Neuronal stem cell (in vitro differentiated cells): ENCODE measurements at places on chromosomes 12 and 14.

DNA sequence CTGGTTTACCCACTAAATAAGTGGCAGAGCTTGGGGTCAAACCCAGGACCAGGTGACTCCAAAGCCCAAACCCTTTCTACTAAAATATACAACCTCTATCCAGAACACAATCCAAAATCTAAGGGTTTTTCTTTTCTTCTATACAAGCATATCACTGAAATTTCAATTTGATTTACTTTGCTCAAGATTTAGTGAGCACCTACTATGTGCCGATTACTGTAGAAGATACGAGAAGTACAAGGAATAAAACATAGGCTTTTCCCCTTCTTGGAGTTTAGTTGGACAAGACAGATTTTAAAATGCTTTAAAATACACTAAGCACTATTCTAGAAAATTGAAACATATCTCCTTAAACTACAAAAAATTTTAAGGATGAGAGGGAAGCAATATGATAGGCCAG lies 2.8 kb downstream of the L3HYPDH start:
- no peak for DNase-seq

DNA sequence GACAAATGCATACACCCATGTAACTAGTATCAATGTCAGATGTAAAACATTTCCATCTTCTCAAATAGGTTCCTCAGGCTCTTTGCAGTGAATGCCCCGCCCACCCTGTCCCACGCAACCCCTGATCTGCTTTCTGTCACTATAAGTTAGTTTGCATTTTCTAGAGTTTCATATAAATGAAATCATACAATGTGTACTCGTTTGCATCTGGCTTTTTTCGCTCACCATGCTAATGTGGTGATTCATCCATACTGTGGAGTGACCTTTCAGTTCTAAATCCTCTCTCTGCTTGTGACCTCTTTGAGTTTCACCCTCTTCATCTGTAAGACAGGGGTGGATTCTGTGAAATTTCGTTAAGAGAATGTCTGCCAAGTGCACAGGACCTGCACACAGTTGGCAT lies 30.6 kb upstream of the MSI1 start:
- no peak for DNase-seq

DNA sequence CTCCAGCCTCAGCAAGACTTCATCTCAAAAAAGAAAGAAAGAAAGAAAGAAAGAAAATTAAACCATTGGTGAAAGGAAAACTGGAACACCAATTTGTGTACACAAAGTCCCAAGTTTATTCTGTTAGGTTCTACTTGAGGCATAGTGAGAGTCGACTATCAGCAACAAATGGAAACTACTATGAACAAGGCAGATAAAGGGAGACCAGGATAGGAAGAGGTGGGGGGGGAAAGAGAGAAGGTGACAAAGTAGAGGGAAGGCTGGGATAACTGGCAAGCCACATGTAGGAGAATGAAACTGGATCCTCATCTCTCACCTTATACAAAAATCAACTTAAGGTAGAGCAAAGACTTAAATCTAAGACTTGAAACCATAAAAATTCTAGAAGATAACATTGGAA lies 25.6 kb downstream of the TFCP2 start:
- no peak for DNase-seq

DNA sequence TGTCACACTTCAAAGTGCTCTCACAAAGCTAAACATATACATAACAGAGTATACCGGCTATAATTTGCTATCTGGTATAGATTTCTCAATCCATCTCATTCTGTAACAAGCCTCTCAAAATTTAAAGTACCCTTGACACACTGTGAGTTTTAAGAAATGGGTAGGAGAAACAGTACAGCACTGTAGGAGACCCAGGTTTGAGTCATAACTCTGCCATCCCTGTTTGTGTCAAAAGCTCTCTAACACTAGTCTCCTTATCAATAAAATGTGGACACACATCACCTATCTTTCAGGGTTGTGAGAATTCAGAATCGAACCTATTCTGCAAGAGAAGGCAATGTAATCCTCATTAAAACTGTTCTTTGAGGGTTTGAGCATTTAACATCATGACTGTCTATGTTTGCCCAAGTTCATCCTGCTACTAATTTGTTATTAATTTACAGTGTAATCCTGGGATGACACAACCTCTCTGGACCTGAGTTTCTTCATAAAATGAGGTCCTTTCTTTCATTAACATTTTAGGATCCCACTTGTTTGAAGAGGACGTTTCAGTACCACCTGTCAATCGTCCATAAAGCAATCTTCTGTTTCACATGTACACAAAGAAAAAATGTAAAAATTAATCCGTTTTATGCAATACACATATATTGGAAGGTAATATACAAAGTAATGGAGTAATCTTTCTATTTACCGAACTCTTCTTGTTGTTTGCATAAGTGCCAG lies 12.1 kb downstream of the SPTSSA start:
- DNase-seq = no peak

- DNase-seq = no peak
Measured at GRCh38 chr12:112964915-112965314, 13.4 kb upstream of the OAS2 start.

GRCh38 chr12:52404951-52405350 lies 1.2 kb downstream of the KRT82 start:
- no peak for DNase-seq

- DNase-seq = peak; percentile 88
Measured at GRCh38 chr12:13851828-13852227, 129.6 kb downstream of the GRIN2B start.

DNA sequence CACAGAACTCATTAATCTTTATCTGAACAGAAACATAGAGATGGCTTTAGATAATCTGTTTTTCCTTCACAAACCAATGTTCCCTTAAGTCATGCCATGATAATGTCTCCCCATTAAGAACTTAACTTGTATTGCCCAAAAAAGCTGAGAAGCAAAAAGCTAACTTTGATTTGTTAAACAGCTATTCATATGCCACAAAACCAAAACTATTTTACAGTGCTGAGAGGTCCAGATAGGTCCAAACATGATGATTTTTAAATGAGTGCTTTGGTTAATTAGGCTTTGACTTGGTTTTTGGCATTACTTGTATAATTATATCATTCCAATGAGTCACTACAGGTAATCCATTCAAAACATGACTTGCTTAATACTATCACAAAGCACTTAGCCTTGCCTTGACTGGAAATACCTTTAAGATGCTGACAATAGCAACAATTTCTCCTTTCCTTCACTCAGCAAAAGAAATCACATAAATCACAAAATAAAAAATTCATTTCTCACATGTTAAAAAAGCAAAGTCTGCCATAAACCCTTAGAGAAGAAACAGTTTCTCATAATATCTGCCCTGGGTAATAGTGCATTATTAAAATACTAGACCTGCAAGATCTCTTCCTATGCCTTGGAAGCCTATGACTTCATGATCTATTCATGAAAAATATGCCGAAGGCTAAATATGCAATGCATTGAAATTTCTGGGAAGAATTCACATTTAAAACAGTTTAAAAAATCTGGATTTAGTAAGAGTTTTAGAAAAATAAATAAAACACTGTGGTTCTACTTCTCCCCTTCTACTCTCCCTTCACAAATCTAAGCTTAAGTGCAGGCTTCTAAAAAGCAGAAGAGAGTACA lies 52.0 kb upstream of the SAV1 start:
- no peak for DNase-seq

- DNase-seq = no peak
Measured at GRCh38 chr12:80625901-80626300, 81.5 kb upstream of the MYF6 start.

DNA sequence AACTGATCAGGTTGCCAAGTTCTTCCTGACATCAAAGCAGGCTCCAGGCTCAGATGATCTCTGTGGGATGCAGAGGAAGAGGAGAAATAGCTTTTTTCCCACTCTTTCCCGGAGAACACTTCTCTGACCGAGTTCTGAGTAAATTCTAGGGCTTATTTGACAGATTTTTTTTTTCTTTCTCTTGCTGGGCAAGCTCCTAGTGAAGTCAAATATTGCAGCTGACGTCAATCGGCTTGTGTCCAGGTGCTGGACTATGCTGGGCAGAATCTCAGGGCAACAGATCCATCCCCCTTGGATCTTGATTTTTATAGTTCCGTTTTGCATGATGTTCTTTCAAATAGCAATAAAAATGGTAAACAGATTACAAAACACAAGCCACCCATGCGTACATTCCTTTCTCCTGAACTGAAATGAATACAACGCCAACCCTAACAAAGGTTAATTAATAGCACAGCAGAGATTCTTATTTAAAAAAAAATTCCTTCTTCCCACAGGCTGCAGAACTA lies 182.2 kb downstream of the NOVA1 start:
- no peak for DNase-seq
